ENCODE measurements at places on chromosomes 4 and X. TPM values are rescaled to one million over a fixed set of nuclear protein-coding genes. Genes with fewer than 3 reads are reported as not detected.

Gene SPACA5
- total RNA-seq = not detected

Gene PRAF2
- 10.9 TPM for total RNA-seq

Gene PCSK1N
- total RNA-seq = 1.0 TPM

Gene DUX4
- not detected for total RNA-seq

Gene RGN
- not detected for total RNA-seq

Gene S100G
- total RNA-seq = not detected

Gene PIGA
- 31.5 TPM for total RNA-seq

Gene TASL
- 2.7 TPM for total RNA-seq

Gene ASMT
- total RNA-seq = not detected

Gene CABS1
- not detected for total RNA-seq

Gene CASP3
- 58.7 TPM for total RNA-seq

Gene BEND4
- total RNA-seq = 0.82 TPM

Gene TMSB15C
- total RNA-seq = 4.5 TPM

Gene ENAM
- not detected for total RNA-seq

Gene SH3TC1
- 22.2 TPM for total RNA-seq

Gene EMD
- 79.3 TPM for total RNA-seq

Gene GALNTL6
- total RNA-seq = not detected

Gene HMGB3
- 21.4 TPM for total RNA-seq

Gene HAND2
- not detected for total RNA-seq

Gene BBS12
- 0.96 TPM for total RNA-seq

Data from activated naive CD4-positive, alpha-beta T cell treated with anti-CD3 and anti-CD28 coated beads, Interleukin-2, amount 50 U/mL, for 72 hours (primary cell).